ENCODE measurements at places on chromosomes 6 and 20.

GRCh38 chr6:134623401-134623800 is 305.5 kb upstream of the SGK1 start:
- DNase-seq: no peak

DNA sequence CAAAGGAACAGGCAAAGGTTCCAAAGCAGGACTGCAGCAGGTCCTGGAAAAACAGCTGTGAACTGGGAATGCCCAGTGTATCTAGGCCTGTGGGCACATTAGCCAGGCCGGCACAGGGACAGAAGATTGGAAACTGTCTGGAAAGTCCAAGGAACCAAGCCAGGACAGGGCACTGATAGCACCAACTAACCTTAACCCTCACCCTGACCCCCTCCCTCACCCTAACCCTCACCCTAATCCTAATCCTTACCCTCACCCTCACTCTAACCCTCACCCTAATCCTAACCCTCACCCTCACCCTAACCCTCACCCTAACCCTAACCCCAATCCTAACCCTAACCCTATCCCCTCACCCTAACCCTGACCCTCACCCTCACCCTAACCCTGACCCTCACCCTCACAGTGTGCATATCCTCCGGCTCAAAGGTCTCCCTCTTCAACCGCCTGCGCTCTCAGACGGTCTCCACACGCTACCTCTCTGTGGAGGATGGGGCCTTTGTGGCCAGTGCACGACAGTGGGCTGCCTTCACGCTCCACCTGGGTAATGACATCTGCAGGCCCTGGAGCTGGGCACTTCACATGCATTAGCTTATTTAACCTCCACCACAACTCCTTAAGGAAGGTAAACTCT is 5.1 kb upstream of the MATN4 start:
- DNase-seq: no peak

- DNase-seq: no peak
Observed at GRCh38 chr20:59605601-59606364, 1.4 kb downstream of the PHACTR3 start.

DNA sequence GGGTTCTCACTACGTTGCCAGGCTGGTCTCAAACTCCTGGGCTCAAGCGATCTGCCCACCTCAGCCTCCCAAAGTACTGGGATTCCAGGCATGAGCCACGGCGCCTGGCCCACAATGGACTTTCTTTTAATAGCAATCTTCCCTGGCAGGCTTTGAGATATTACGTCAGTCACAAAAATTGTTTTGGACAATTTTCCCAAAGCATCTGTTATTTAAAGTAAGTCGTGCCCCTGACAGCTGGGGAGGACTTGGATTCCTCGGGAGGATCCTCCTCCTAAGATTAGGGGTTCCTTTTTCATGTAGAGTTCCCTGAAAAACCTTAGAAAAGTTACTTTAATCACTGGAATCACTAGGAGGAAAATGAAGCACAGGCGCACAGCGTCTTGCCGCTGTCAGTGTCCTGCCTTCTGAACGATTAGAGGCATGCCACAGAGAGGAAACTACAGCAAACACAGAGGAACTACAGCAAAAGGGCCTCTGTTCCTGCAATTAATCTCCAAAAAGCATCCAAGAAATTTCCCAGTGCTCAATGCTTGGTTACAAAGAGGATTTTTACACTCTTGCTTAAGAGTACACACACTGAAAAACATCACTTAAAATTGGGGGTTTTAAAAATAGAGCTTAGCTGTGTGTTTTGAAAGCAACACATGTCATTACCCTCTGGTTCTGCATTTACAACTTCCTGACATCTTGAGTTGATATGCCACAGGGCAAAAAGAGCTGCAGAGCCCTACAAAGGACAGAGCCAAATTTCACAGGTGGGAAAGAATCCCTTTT is 4.5 kb downstream of the ACSS1 start:
- DNase-seq: no peak

- no peak for DNase-seq
Observed at GRCh38 chr6:154453329-154453728, 57.2 kb downstream of the CNKSR3 start.

GRCh38 chr6:126134491-126134890 is 148.2 kb downstream of the TRMT11 start:
- no peak for DNase-seq

GRCh38 chr6:8229915-8230756 is 127.8 kb upstream of the EEF1E1 start:
- no peak for DNase-seq

DNA sequence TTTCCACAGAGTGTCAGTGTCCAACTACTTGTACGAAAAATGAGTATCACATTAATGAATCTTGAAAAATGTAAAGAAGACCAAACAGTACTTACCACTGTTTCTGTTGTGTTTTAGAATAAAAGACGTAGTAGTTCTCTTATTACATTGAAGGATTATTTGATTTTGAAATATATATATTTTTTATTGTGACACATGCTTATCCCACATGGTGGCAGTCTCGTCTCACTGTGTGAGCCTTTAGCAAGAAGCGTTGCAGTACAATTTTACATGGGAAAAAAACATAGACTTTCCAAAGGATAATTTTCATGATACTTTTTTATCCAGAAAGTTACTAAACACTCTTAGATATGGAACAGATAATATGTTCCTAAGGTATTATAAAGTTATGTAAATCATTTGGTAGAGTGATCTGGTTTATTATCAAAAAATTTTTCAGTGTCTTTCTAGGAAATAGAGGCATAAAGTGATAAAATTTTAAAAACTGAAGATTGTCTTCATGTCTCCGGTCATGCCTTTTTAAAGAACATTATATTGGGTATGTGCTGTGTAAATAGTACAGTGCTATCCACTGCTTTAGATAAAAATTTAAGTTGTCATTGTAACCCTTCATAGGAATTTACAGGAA is 117.5 kb upstream of the SAMD5 start:
- no peak for DNase-seq

- DNase-seq: no peak
Observed at GRCh38 chr6:137019476-137020272, 25.1 kb downstream of the IL20RA start.

DNA sequence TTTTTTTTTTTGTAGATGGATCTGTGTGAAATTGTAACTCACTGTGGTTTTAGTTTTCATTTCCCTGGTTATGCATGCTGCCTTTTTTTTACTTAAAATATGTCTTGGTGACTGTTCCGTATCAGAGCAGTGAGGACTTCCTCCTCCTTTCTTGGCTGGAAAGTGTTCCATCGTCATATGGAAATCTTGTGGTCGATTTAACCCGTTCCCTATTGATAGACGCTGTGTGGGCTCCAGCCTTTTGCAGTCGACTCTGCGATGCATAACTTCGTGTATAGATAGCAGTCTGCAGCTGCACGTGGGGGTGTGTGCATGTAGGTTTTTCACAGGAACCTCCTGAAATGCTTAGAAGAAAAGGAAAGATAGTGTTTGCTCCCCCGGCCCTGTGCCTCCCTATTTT is 28.1 kb upstream of the PNPLA1 start:
- DNase-seq: no peak

DNA sequence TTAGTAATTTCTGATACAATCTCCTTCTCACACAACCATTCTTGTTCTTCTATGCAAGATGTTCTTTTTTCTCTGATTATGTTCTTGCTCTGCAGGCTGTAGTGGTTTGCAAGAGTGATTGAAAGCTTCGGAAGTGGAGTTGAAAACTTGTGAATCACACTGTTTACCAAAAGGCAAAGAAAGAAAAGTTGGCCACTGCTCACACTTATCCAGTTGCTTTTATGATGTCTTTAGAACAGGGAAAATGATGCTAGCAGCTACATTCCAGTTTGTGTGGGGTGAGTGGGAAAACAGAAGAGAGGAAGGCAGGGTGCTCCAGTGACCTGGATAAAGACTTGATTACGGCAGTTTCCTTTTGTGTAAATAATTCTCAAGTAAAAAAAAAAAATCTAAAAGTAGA is 583.3 kb downstream of the TENT5A start:
- no peak for DNase-seq

GRCh38 chr6:128259730-128260685 is 260.4 kb downstream of the PTPRK start:
- DNase-seq: no peak

- DNase-seq: peak; percentile 4
Observed at GRCh38 chr20:49037962-49038387, 8.1 kb upstream of the CSE1L start.

GRCh38 chr20:14189794-14190402 is 147.5 kb downstream of the FLRT3 start:
- DNase-seq: no peak

GRCh38 chr6:156957931-156958547 is 180.9 kb downstream of the ARID1B start:
- DNase-seq: no peak

DNA sequence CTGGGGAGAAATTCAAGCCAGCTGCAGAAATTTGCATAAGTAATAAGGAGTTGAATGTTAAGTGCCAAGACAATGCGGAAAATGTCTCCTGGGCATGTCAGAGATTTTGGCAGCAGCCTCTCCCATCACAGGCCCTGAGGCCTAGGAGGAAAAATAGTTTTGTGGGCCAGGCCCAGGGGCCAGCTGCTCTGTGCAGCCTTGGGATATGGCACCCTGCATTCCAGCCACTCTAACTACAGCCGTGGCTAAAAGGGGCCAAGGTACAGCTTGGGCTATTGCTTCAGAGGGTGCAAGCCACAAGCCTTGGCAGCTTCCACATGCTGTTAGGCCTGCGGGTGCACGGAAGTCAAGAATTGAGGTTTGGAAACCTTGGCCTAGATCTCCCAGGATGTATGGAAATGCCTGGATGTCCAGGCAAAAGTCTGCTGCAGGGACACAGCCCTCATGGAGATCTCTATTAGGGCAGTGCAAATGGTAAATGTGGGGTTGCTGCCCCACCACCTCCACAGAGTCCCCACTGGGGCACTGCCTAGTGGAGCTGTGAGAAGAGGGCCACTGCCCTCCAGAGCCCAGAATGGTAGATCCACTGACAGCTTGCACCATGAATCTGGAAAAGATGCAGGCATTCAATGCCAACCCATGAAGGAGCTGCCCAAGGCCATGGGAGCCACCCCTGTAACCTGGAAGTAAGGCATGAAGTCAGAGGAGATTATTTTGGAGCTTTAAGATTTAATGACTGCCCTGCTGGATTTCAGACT is 126.5 kb downstream of the DTNBP1 start:
- DNase-seq: no peak

- DNase-seq: no peak
Observed at GRCh38 chr20:41293269-41294037, 24.1 kb downstream of the ZHX3 start.

DNA sequence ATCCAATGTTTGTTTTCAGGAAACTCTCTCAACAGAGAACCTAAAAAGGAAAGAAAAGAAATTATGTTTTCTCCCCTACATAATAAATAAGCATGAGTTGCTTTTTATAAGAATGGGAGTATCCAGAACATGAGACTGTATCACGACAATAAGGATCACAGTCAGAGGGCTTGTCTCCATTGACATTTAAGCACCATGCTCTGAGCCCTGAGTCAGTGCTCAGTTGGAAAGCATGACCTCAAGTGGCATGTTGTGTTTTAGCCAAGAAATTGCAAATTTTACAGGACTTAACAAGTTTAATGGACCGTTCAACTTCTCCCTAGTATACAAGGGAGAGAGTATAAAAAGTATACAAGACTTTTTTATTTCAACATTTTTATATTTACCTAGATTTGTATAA is 431.6 kb downstream of the GJA1 start:
- no peak for DNase-seq

GRCh38 chr6:2134554-2134953 is 110.9 kb downstream of the GMDS start:
- no peak for DNase-seq

DNA sequence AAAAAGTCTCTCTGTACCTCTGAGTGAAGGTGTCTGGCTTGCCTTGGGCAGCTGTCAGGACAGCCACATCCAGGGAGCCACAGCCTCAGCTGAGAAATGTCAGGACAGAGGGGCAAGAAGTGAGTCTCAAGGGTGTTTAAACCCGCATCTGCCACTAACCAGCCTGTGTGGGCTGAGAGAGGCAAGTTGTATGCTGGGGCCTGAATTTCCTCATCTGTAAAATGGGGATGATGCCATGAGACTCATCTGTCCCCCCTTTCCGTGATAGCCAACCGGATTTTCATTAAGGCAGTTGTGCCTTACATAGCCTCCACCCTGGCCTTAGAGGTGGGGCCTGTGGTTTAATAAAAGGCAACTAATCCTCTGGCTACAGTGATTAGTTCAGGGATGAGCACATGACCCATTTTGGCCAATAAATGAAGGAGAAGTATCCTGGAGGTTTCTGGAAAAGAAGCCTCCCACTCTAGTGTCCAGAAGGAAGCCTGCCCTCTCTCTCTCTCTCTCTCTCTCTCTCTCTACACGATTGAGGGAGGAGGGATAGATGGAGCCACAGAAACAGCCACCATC is 79.3 kb downstream of the BMP7 start:
- no peak for DNase-seq

GRCh38 chr6:5968817-5969734 is 37.6 kb downstream of the NRN1 start:
- no peak for DNase-seq

DNA sequence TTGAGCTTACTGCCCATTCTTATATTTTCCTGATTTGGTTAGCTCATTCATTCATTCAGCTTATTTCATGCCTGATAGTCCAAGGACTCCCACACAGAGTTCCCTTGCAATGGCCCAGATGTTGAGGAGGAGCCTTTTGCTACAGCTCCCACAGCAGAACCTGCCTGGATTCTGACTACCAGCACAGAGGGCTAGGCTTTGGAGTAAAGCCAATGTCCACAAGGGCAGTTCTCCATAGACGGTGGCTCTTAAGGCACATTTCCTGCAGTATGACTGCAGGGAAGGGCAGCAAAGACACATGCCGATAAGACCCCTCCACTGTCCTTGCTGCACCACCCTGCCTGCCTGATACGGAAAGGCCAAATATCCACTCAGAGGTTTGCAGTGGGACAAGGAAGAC is 112.3 kb upstream of the SYNDIG1 start:
- no peak for DNase-seq

- DNase-seq: no peak
Observed at GRCh38 chr6:132491303-132491702, 21.6 kb downstream of the STX7 start.

GRCh38 chr6:10395171-10395703 is 19.6 kb downstream of the TFAP2A start:
- DNase-seq: no peak

GRCh38 chr6:53065266-53066076 is at the start of gene FBXO9:
TSS of gene FBXO9 (plus strand) at chr6:53065404. CDS start at chr6:53065790, 386 bp downstream.
- DNase-seq: peak; percentile 68

- DNase-seq: no peak
Observed at GRCh38 chr6:146775220-146775619, 176.4 kb downstream of the ADGB start.

- DNase-seq: no peak
Observed at GRCh38 chr6:90190752-90191395, 105.8 kb downstream of the BACH2 start.

- DNase-seq: no peak
Observed at GRCh38 chr6:112701201-112701600, 354.1 kb downstream of the RFPL4B start.

All from stimulated activated CD8-positive, alpha-beta memory T cell treated with anti-CD3 and anti-CD28 coated beads, Interleukin-15, amount 100 ng/mL, for 48 hours (primary cell).